ENCODE measurements at places on chromosomes 1 and 21.

- DNase-seq, result no peak
Measured at GRCh38 chr1:10761503-10762152, 34.8 kb downstream of the CASZ1 start.

- DNase-seq, result no peak
Measured at GRCh38 chr1:198540580-198540979, at the start of gene ATP6V1G3. Gene ATP6V1G3, minus strand, starts transcription at chr1:198540680. Its CDS starts 30 bp downstream, at chr1:198540650.

- DNase-seq, result no peak
Measured at GRCh38 chr1:45623972-45624371, at the start of gene CCDC17. Gene CCDC17, minus strand, starts transcription at chr1:45624054. Its CDS starts 145 bp downstream, at chr1:45623909.

DNA sequence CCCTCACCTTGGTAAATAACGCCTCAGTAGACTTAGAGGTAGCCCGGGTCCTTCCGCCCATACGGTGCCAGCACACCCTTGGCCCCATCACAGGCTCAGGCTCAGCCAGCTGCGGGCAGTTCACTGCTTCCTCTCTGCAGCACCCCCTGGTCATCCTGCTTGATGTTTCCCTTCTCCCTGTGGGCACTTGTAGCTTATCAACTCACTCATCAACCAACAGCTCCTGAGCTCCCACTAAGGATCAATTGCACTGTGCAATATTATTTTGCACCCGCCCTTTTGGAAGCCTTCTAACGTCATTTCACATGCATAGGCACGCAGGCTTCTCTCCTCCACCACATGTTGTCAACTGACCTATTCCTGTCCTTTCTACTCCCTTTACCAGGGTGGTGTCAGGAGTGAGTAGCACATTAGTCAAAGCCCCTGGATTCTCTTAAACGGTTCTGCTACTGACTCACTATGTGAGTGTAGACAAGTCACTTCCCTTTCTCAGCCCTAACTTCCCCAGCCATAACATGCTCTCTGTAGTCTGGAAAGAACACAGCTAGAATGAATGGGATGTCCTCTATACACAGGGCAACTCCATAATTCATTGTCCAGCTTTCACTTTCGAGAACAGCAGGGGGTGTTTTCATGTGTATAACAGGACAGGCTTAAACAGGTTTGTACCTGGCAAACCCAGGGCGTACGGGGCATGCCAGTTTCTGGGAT lies 47.1 kb upstream of the IRF2BP2 start:
- DNase-seq, result peak; percentile 21

- peak; percentile 23 for DNase-seq
Measured at GRCh38 chr1:234544087-234544579, 65.2 kb upstream of the TARBP1 start.

DNA sequence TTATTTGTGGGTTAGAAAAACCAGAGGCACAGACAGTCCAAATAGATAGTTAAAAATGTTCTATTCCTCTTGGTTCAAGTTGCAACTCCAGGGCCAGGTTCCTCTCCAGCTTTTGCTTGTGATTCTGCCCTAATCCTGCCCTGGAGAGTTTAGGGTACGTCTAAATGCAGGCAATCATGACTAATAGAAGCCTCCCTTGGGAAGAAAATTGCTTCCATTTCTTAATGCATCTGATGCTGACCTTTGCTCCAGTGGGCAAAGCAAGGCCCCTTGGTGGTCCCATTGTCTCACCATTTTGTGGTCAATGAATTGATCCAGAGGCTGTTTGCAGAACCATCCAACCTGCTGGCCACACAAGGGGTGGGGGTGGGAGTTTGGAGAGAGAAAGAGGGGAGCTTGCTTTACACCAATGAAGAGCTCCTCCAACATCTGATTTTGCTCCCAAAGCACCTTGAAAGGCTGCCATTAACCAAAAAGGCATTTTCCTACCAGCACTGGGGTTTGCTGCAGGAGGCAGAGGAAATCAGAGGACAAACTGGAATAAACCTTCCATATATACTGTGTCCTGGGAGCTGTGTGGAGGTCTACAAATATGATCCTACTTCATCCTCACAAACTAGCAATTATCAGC lies 31.3 kb downstream of the C8B start:
- no peak for DNase-seq

DNA sequence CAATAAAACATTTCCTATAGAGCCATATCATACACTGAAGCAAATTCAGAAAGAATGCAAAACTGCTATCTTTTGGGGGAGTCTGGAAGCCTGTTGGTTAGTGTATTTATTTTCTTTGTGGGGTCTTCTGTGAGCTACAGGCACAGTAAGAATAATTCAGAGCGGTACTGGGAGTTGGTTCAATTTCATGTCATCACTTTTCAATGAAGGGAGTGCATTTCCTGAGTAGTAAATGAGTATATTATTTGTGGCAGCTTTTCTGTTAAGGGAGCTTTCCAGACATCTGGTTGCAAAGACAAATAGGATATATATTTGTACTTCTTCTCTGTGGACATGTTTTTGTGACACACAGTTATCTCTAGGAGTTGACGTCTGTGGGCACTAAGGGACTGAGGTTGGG lies 130.6 kb downstream of the HUNK start:
- no peak for DNase-seq

DNA sequence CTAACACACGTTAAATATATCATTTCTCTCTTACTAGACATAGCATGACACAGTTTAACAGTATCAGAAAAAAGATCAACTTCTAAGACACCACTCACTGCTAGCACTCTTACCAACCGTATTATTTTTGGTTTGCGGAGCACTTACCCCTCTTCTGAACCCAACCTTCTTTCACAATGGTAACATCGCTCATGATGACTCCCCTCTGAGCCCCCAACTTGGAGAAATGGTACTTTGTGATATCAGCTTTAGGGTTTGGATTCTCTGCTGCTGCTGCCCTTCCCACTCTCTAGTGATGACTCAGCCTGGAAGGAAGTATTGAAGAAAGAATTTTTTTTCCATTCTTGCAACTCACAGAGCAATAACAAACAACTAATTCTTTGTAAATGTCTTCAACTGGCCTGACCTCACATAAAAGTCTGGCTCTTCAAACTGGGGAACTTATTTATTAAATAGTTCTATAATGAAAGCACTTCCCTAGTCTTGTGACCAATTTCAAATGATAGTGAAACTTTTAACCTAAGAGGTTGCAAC lies 7.0 kb downstream of the AKT3 start:
- no peak for DNase-seq

DNA sequence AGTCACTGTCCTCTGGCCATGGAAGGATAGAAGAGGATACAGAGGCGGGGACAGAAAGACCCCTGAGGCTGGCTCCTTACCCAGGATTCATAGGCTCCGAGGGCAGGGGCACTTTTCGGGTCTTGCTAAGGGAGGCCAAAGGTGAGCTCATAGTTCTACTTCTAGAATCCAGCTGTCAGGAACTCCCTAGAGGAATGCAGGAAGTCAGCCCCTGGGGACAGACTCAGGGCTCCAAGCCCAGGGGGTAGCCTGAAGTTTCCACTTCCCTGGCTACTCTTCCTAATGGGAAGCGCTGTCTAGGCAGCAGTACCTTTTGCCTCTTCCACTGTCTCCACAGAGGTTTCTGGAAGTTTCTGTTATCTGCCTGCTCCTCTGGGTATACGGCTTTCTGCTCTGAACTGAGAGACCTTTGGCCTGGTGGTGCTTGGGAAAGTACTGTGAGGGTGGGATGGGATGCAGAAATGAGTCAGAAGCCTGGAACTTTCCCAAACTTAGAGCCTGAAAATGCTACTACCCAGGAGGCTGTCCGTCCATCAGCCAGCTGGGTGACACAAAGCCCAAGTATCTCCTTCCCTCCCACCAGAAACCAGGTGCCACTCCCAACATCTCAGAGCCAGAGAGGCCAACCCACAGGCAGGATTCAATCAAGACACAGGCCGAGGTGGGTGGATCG lies 3.6 kb downstream of the UBXN11 start:
- no peak for DNase-seq

- no peak for DNase-seq
Measured at GRCh38 chr1:8016895-8017241, 9.2 kb downstream of the ERRFI1 start.

GRCh38 chr1:40659649-40659947 lies 5.9 kb downstream of the RIMS3 start:
- DNase-seq, result no peak

- DNase-seq, result no peak
Measured at GRCh38 chr1:152878042-152878441, at the start of gene SMCP. Gene SMCP, plus strand, starts transcription at chr1:152878322. Its CDS starts 6,101 bp downstream, at chr1:152884423.

- no peak for DNase-seq
Measured at GRCh38 chr21:31111093-31111492, 72.8 kb upstream of the KRTAP19-8 start.

- no peak for DNase-seq
Measured at GRCh38 chr1:192747301-192747700, 61.5 kb upstream of the RGS2 start.

GRCh38 chr1:25786887-25787759 lies 12.9 kb upstream of the SELENON start:
- DNase-seq, result no peak

DNA sequence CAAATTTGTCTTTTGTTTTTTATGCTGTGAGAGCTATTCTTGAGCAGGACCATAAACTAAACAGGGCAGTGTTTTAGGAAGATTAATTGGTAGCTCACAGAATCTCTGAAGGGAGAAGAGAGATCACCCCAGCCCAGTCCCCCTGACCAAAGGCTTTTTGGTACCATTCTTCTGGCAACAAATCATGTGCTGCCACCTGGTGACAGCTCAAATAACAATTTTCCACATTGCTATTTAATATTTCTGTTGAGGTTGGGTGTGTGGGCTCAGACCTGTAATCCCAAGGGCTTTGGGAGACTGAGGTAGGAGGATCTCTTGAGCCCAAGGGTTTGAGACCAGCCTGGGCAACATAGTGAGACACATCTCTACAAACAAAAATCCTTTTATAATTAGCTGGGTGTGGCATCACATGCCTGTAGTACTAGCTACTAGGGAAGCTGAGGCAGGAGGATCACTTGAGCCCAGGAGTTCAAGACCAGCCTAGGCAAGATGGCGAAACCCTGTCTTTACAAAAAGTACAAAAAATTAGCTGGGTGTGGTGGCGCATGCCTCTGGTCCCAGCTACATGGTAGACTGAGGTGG lies 2.2 kb upstream of the TESK2 start:
- peak; percentile 73 for DNase-seq

DNA sequence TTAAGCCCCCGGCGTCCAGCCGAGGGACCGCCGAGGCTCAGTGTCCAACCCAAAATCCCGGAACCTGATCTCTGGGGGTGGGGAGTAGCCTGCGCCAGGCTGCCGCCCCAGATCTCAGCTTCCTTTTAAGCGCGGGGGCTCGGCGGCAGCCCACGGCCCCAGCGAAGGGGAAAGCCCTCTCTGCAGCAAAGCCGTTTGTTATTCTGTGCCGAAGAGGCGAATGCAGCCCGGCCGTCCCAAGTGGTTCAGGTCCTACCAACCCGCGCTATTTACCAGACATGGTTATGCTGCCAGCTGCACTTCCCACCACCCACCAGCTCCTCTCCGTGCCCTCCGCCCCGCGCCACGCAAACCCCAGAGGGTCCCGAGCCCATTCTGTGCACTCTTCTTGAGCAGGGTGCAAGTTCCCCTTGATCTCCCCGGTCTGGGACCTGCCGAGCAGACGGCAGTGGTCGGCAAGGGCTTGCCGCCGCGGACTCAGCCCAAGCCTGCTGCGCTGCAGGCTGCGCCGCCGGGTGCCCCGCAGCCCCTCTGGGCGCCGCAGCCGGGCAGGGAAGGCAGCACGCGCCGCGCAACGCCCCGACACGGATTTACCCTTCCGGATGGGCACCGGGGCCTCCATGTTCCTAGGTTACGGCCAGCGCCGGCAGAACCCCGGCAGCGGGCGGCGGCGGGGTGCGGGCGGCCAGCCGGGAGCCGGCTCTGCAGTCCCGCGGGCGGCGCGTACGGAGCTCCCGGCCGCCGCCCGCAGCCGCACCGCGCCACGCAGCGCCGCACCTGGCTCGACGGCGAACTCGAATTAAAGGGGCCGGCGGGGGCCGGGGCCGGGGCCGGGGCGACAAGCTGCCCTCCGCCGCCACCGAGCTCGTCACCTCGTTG lies 738 bp upstream of the KCNA2 start:
- DNase-seq, result peak; percentile 9

DNA sequence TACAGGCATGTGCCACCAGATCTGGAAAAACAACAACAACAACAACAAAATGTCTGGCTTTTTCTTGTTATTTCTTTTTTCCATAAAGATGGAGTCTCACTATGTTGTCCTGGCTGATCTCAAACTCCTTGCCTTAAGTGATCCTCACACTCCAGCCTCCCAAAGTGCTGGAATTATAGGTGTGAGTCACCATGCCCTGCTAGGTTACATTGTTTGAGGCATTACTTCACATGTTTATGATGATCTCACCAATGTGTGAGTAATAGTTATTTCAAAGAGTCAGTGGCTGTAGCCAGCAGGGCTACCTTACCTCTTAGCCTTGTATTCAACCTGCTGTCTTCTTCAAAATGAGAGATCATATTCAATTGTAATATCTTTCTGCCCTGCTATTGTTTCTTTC lies 445.7 kb downstream of the AMY1C start:
- no peak for DNase-seq

- DNase-seq, result no peak
Measured at GRCh38 chr1:29033829-29034466, 89.8 kb downstream of the TMEM200B start.

DNA sequence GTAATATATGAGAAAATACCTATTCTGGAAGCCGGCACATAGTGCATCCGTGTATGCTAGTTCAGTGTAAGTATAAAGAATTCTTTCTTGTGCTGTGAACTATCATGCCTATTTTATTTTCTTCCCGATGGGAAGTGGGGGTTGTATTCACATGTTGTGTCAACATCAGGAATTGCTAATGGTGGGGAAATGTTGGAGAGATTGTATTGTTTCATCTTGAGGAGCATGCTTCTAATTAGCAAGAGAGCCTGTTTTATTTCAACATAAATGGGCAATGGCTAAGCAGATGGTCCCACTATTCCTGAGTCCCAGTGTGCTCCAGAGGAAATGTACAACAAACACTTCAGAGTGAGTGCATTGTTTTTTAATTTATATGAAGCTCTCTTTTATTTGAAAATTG lies 485.2 kb downstream of the PLPP3 start:
- DNase-seq, result no peak
